Mesothelial cell of epicardium (in vitro differentiated cells): ENCODE measurements at places on chromosomes 3 and 15.
A peak's percentile ranks its signal among the peaks of the same experiment; 100 is the strongest.

DNA sequence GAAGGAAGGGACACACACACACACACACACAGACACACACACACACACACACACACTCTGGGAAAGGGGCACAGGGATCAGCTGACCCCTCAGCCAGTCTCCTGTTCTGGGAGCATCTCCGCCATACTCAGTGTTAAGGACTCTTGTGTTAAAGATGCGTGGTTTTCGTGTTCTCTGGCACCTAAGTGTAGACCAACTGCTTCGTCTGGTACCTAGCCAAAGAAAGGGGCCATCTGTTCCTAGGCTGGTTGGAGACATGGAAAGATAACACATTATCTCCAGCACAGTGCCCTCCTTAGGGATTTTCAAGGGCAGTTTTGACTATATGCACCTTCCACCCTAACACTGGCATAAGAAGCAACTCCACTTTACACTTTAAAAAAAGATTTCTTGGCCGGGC lies 65.1 kb downstream of the EPHB1 start:
- DNase-seq, result no peak

- DNase-seq, result no peak
Observed at GRCh38 chr3:59273976-59274375, 224.2 kb upstream of the CFAP20DC start.

- DNase-seq, result no peak
Observed at GRCh38 chr3:109050591-109051167, 67.3 kb downstream of the MORC1 start.

DNA sequence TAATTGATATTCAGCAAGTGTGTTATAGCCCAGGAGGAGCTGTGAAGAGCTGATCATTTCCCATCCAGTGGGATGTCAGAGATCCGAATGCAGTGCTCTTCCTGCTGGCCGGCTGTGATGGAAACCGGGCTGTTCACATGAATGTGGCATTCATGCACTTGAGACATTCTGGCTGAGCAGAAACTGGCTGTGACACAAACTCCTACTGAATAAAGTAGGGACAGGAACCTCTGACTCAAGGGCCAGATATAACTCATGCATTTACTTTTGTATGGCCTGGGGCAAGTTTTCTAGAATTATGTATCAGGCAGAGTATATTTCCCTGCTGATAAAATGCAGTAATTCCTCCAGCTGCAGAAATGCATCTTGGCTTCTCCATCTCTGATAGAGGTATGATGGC lies 83.4 kb upstream of the FAM3D start:
- DNase-seq, result no peak

DNA sequence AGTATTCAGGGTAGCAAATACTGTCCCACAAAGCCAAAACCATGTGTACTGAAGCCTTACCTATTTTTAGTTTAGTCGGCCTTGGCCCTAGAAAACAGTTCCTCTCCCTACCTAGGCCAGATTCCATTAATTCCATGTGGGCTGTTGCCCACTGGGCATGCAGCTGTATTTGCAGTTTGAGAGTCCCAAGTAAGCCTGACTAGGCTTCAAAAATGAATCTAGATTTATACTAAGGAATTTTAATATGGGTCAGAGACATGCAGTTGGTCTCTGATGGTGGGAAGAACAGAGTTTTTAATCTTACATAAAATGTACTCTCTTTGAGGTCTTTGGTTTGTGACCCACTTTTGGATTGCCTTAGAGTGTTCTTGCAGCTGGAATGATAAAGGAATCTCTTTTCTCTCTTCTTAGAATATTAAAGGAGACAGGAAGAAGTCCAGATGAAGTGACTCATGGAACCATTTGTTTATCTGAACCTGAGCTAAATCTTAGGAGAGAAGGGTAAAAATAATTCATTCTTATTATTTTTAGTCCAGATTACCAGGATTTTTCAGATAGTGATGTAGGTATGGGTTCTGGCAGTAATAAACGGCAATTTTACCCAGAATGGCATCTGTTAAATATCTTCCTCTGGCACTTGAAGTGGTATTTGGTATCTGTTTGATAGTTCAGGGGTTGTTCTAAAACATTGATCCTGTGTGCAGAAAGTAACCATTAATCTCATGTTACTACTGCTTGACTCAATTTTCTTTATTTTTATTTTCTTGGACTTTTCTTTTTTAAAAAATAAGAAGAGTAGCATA lies 33.8 kb downstream of the GLCE start:
- DNase-seq, result no peak

DNA sequence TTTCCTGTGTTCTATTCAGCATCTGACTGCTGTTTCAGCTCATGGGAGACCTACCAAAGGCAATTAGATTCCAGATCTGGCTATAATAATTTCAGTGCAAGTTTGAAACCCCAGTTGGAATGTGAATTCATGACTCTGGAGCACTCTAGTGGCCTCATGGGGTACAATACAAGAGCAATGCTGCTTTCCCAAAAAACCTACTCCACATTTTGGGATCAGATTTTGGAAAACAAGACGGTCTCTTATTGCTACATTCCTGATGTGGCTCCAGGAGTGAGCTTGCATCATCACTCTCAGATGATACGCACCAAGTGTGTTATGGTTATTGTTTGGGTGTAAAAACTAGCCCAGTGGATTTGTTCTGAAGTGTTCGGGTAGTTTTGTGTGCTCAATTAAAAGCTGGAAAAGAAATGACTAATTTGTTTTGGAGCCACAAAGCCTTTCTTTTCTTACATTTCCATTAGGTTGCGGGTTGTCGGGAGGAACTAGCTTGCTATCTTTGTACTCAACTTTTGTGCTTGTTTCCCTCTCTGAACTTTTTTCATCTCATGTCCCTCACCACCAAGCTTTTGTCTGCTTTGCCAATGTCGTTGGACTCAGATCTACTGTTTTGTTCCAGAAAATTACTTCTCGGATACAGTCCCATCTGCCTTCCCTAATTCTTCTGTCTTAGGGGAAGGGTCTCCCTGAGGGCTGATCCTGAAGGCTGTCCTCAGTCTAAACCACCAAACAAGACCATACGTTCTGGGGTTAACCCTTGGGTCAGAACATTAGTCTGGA lies 272.1 kb downstream of the BBX start:
- no peak for DNase-seq

DNA sequence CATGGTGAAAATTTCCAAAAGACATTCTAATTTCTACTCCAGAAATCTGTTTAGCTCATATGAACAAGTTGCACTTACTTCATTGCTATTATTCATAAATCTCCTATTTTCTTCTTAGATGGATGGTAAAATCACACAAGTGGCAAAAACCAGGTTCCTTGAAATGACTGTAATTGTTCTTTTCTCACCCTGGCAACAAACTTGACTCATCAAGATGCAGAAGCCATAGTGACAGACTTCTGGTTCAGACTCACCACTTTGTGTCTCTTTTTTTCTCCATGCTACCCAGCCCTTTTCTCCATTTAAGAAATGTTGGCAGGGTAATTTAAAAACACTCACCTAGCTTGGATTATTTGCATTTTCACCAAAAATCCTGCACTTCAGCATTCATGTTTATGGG lies 82.1 kb downstream of the LRRC28 start:
- DNase-seq, result no peak

GRCh38 chr15:67902579-67903009 lies 62.7 kb upstream of the RNU6-1 start:
- DNase-seq, result no peak

GRCh38 chr15:39183164-39183881 lies 397.6 kb upstream of the THBS1 start:
- DNase-seq, result no peak

DNA sequence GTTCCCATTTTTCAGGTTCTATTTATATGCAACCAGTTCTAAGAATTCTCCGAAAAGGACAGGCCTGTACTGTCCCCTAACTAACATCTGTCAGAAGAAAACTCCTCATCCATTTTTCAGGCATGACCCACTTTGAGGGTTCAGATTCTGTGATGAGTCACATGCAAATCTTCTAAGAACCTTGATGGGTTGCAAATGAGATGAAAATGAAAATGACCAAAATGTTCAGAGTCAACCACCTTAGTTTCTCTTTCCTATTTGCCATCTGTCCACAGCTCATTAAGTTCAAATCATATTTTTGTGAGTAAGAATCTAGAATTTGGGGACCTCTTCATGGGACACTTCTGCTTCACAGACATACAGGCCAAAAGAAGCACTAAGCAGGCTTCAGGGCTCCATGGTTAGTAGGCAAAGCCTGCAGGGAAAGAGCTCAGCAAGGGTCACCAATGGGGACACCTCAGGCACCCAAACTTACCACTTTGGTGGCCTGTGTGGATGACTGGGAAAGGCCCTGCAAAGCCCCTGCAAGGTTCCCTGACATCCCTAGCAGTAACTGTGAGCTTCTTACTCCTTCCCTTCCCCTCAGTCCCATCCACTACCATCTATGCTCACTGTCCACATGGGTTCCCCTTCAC lies 122.0 kb downstream of the WDR76 start:
- DNase-seq, result no peak

- no peak for DNase-seq
Observed at GRCh38 chr15:33310481-33311311, at the start of gene RYR3. TSS of gene RYR3 (plus strand) at chr15:33310967. CDS start at chr15:33311046, 79 bp downstream.

DNA sequence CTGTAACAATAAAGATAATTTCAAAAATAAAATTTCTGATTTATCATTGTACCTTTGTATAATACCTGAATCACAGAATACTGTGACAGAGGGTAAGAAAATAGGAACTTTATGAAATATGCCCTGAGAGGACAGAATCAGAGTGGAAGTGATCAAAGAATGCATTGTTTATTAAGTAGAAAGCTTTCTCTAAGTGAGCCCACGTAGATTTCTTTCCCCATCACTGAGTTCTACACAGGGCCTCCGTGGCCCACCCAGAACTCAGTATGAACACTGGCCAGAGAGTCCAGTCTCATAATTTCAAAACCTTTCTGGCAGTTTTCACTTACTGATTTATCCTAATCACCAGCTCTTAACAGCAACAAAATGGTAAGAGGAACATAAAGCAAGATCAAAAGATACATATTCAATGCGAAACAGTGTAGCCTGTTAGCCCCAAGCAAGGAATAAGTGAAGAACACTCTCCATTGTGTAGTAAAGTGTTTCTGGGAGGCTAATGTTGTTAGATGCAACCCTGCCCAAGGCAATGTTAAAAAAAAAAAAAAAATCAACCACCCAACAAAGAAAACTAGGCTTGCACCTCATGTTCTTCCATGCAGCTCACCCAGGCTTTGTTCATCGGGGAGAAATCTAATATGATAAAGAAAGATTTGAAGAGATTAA lies 341.3 kb downstream of the LSAMP start:
- DNase-seq, result no peak

DNA sequence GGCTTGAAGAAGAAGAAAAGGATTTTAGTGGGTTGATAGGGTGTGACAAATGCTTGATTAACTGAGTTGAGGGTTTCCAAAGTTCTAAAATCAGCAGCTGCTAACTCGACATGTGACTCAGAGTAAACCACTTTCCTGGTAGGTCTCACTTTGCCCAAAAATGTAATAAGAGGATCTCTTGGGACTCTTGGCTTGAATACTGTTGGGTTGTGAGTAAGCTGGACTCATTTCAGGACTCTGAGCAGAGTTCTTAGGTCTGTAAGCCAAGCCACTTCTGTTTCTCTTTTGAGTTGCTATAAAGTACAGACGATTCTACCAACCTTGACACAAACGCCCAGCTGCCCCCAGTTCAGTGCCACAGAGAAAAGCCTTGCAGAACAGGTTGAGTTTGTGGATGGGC lies 241.1 kb downstream of the ZNF621 start:
- DNase-seq, result no peak

DNA sequence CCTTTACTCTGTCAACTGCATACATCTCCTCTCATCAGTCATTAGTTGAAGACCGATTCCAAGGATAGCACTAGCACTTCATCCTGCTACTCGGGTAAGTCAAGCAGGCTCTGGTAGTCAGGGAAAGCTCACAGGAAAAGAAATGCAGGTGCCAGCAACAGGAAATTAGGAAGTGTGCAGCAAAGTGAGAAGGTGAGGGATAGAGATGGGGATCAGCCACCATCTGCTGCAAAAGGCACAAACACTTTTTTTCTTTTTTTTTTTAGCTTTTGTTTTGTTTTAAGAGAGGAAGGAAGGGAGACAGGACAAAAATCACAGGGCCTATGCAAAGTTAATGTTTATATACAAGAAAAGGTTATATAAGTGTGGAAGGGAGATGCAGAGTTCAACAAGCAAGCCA lies 9.0 kb upstream of the BTLA start:
- no peak for DNase-seq

DNA sequence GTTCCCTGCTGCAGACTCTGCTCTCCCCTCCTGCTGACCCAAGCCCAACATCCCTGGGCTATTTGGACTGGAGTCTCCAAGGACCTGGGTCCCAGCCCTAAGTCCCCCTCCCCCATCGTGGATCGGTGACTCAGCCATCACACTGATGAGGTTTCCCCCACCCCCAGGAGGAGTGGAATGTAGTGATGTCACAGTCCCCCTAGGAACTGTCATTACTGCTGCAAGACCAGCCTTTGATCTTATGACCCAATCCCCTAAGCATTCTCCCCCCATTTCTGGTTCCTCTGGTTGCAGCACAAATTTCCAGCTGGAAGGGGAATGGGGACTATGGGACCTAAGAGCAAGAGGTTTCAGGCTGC lies 63.4 kb upstream of the CSPG4 start:
- peak; percentile 33 for DNase-seq

- no peak for DNase-seq
Observed at GRCh38 chr3:189531271-189531670, 99.9 kb upstream of the TP63 start.

GRCh38 chr3:70550723-70551319 lies 238.4 kb upstream of the MDFIC2 start:
- no peak for DNase-seq

DNA sequence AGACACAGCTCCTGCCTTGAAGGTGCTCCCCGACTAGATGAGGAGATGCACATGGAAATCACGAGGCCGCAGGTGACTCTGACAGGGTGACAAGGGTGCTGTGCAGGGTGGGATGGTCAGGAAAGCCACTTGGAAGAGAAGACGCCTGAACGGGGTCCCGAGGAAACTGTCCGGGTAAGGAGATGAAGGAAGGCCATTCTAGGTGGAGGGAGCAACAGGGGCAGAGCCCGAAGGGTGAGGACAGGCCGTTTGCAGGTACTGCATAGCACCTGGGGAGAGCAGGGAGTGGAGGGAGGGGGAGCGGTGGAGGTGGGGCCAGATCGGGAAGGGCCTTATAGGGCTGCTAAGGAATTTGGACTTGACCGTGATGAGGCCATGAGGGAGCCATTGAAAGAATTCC lies 105.6 kb upstream of the DLG1 start:
- DNase-seq, result no peak

- no peak for DNase-seq
Observed at GRCh38 chr3:99867594-99868310, 50.1 kb downstream of the CMSS1 start.

DNA sequence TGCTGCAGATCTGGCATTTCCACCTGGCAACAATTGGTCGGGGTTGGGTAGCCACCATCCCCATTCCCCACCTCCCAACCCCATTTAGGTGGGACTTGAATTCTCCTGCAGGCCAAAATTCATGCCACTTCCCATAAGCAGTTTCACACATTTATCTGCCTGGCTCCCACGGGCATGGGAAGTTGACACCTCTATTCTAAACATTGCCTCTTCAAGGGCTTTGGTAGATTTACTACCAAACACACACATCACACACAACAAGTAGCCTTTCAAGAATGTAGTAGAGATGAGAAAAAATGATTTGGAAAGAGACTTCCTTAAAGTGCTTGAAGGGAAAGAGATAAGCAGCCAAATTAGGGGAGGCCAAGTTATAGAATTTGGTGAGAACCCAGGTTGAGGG lies 30.9 kb downstream of the ZBTB38 start:
- no peak for DNase-seq

GRCh38 chr3:54053211-54053610 lies 69.1 kb upstream of the CACNA2D3 start:
- no peak for DNase-seq
